ENCODE measurements at places on chromosomes 2 and 18.

DNA sequence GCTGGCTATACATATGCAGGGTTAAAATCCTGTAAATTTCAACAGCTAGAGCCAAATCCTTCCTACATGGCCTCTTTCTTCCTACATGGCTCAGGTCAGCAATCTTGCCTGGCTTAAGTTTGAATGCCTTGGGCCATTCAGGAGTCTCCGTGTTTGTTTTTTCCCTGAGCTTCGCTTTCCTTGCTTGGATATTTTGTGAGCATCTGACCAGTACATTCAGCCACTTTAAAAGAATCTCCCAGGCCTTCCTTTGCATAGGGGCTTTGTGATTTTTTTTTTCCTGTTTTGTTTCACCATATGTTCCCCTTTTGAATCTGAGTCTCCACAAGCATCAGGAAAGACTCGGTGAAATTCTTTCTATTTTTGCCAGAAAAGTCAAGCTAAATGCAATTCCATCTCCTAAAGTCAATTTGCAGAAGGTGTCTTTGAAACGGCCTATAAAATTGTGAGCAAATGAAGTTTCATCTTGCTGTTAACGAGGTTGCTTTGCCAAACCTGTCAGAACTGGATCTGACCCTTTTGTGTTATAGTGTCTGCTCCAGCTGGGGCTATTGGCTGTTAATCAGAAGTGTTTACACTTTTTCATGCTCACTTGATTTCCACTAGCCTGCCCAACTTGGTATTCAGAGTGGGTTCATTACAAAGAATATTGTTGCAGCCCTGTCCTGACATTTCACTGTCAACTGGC, 256.9 kb downstream of the DCC start:
- no peak for DNase-seq

GRCh38 chr2:20177556-20178248, 47.2 kb downstream of the SDC1 start:
- DNase-seq, result no peak

GRCh38 chr2:227804975-227805374, 8.7 kb upstream of the CCL20 start:
- no peak for DNase-seq

DNA sequence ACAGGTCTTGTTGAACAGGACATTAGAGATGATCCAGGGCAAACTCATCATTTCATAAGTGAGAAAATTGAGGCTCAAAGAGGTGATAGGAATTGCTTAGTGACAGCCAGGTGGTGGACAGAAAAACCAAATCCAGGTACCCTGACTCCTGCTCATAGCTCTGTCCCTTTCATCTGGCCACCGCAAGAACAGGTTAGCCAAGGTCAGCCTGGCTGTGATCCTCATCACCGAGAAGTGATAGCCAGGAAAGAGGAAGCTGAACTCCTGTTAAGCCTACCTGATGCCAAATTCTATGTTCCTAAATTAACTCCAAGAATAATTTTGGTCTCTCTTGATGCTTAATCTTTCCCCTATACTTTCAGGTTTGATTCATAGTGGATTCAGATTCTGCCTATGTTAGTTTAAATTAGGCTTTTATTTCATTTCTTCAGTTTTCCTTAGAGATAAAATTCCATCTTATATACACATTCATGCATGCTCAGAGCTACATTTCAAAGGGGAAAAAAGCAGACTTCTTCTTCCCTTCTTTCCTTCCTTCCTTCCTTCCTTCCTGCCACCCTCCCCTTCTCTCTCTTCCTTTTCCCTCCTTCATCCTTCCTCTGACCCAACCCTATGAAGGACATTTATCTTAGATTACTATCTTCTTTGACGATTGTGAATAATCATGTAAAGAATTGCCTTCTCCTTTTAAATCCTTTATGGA, 17.3 kb upstream of the CRIM1 start:
- no peak for DNase-seq

DNA sequence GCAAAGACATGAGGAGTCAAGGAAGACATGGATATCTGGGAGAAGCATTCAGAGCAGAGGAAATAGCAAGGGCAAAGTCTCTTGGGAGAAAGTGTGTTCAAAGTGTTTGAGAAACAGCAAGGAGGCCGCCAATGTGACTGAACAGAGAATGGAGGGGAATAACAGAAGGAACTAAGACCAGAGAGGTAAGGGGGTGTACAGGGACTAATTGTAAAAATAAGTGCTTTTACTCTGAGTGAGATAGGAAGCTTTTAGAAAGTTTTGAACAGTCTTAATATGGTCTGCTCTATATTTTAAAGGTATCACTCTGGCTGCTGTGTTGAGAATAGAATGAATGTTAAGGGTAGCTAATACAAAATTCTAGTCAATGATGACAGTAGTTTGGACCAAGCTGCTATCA, 6.8 kb upstream of the CREB1 start:
- no peak for DNase-seq

GRCh38 chr2:142100139-142100873, 30.5 kb downstream of the LRP1B start:
- no peak for DNase-seq

DNA sequence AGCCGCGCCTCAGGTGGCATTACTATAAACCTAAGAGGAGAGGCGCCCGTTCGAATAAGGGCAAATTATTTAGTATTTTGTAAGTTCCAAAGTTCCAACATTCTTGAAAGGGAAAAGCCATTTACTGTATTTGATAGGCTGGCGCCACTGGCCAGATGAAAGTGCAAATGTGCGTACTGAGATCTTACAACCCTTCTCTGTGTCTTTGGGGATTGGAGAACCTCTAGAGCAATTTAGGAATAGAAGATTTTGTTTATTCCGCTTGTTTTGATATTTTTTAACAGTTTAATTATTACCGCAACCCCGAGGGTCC, 467 bp upstream of the WDR35 start:
- no peak for DNase-seq

- no peak for DNase-seq
Measured at GRCh38 chr2:168184681-168185513, 62.5 kb downstream of the STK39 start.

GRCh38 chr2:129179199-129179598, 800.3 kb upstream of the RAB6C start:
- DNase-seq, result no peak

- DNase-seq, result no peak
Measured at GRCh38 chr18:6929370-6930102, 188.1 kb downstream of the LAMA1 start.

DNA sequence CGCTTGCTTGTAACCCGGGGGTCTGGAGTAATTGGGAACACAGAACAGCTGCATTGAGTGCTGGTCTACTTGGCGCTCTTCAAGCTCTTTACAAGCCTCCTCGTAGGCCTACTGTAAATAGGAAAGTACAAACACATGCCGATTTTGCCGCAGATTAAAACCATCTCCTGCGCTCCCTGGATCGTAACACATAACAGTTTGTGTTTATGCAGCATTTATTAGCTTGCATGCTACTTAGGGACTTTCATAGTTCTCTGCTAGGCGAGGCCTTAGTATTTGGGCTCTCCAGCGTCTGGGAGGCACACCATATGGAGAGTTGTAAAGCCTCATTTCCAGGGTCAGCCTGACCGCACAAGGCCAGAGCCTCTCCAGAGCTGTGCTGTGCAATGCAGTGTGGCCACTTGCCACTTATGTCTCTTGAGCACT, 84.0 kb upstream of the HAAO start:
- DNase-seq, result no peak
